ENCODE measurements at places on chromosomes 12 and 14.
A peak's percentile ranks its signal among the peaks of the same experiment; 100 is the strongest.

DNA sequence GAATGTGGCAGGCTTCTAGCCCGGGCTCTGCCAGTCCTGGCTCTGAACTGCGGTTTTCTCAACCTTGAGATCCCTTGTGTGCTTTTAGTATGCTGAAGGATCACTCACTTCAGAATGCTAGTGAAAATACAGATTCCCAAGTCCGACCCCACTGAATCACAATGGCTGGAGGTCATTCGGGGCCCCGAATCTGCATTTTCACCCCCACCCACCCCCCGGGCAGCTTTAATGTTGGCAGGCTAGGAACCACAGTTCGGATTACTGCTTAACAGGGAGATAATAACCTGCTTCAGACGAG lies 573 bp upstream of the SUSD6 start:
- DNase-seq = no peak

GRCh38 chr14:82134411-82134810 lies 600.8 kb upstream of the SEL1L start:
- no peak for DNase-seq

- no peak for DNase-seq
Measured at GRCh38 chr12:26646571-26646970, 186.4 kb downstream of the ITPR2 start.

- DNase-seq = no peak
Measured at GRCh38 chr12:87801860-87802720, 227.1 kb downstream of the C12orf50 start.

DNA sequence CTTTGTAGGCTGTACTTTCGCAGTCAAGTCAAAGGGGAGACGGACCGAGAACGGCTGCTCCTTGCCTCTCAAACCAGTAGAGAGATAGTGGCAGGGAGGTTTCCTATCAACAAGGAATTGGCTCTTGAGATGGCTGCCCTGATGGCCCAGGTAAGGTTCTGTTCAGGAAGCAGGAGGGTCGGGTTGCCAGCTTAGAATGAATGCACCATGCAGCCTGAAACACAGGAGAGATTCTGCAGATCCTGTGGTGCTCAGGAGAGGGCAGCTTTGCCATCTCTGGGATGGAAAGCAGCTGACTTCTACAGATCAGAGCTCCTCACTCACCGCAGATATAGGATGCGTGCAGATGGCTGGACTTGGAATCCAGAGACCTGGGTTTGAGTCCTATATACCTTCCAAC lies 18.0 kb downstream of the PIGH start:
- DNase-seq = no peak

DNA sequence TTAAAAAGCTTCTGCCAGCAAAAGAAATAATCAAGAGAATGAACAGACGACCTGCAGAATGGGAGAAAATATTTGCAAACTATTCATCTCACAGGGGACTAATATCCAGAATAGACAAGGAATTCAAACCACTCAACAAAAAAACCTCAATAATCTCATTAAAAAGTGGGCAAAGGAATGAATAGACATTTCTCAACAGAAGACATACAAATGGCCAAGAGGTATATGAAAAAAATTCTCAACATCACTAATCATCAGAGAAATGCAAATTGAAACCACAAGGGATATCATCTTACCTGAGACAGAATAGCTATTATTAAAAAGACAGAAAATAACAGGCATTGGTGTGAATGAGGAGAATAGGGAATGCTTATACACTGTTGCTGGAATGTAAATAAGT lies 270.0 kb downstream of the DACT1 start:
- DNase-seq = no peak

- peak; percentile 61 for DNase-seq
Measured at GRCh38 chr12:10361084-10361483, 28.8 kb downstream of the KLRK1 start.

- no peak for DNase-seq
Measured at GRCh38 chr12:16030744-16031143, 119.6 kb downstream of the DERA start.

DNA sequence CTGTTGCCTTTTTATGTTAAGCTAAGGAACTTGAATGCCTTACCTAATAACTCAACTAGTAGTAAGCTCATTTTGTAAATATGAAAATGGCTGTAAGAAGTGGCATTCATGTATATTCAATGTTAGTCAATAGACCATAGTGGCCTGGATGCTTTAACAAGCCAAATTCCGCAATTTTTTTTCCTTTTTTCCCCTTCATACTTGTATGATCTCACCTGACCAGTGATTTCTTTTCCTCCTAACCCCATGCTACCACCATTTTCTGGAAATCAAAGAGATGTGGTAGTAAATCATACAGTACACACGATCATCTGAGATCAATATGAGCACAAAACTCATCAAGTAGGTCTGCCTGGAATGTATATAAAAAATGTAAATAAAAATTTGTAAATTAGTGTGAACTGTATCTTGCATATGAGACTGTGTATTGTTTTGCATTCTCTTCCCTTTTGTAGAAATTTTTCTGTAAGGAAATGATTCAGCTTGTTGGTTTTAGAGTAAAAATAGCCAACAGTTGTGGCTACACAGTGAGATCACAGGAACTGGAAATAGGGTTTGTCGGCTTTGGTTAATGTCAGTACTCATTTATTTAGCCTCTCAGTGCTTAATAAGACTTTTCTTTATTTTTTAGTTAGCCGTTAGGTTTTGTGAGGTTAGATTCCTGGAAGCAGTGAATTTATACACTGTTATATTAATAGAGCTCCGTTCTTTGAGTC lies 62.5 kb downstream of the ETNK1 start:
- no peak for DNase-seq

- DNase-seq = no peak
Measured at GRCh38 chr14:97301931-97302559, 504.9 kb downstream of the VRK1 start.

- DNase-seq = peak; percentile 71
Measured at GRCh38 chr12:49945394-49946080, 5.0 kb upstream of the AQP2 start.

DNA sequence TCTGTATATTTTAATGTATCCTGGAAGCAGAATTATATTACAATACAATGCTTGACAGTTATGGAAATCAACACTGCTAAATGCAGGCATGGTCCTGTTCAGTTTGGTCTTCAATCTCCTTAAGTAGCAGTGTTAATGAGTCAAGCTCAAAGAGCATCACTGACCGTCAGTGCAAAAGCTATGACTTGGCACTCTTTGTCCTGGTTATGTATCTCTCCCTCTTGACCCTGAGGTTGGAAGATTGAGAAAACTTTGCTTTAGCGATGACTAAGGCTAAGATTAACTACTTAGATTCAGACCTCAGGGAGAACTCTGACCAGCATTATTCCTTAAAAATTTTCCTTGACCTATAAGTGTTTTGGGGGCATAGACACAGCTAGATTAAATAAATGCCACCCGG lies 10.9 kb downstream of the CLEC7A start:
- peak; percentile 16 for DNase-seq

GRCh38 chr12:126506426-126507182 lies 1441.4 kb downstream of the AACS start:
- no peak for DNase-seq

- no peak for DNase-seq
Measured at GRCh38 chr12:95446506-95446900, 27.4 kb upstream of the METAP2 start.

- no peak for DNase-seq
Measured at GRCh38 chr14:72452774-72453173, 441.1 kb downstream of the DPF3 start.

GRCh38 chr12:21370845-21371449 lies 1.8 kb upstream of the IAPP start:
- no peak for DNase-seq

- DNase-seq = peak; percentile 87
Measured at GRCh38 chr14:76203086-76204001, 51.6 kb downstream of the GPATCH2L start.

- DNase-seq = no peak
Measured at GRCh38 chr12:85385406-85385805, 105.4 kb downstream of the ALX1 start.

GRCh38 chr14:102686196-102686801 lies 91.0 kb upstream of the TRAF3 start:
- DNase-seq = no peak

DNA sequence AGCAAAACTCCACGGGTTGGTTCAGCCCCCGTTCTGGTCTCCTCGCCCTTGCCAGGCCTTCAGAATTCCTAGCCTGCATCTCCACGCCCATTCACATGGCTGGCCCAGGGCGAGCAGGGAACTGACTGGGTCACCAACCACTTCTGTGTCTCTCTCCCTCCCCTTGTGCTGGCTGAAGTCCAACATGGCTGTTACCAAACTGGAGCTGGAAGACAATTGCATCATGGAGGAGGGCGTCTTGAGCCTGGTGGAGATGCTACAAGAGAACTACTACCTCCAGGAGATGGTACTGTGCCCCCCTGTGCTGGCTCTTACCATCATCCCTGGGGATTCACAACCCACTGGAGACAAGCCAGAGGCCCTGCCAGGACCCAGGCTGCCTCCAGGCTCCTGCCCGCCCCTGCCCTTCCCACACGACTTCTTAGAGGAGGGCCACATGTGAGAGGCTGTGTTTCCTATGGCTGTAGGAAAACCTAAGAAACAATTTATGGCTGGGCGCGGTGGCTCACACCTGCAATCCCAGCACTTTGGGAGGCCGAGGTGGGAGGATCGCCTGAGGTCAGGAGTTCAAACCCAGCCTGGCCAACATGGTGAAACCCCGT lies 9.9 kb downstream of the LRRC74A start:
- DNase-seq = no peak

DNA sequence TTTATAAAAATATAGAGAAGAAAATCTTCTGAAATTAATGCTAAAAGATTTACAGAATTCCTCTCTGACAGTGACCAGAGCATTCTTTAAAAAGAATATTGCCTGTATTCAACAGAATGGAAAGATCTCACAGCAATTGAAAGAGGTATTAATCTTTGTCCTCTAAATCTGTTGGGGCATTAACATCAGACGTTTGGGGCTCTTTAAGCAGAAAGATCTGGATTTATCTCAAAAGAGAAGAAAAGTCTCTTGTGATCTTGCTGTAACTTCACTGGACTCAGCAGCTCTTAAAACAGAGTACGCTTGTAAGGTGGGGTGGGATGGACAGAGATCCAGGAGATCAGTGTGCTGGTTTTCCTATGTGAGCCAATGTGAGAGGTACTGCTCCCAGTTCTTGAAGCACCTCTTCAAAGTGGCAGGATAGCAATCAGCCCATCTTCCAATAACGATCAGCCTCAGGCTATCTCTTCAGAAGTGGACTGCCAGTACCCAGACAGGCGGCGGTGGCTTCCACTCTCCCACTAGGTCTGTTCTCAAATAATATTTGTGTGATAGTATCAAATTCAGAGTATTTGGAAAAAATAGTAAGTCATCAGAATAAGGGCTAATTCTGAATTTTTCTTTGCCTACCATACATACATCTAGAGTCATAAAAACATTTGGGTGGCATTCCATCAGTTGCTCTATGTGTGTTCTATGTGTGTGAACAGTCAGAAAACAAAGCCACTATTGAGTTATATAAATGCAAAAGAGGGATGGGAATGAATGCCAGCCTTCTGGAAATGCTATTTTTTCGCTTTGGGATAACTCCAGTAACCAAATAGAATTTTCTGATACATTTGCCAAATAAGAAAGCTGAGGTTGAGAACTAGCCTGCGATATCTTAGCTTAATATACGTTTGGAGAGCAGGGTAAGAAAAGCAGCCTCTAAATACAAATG lies 237.4 kb upstream of the RGS6 start:
- no peak for DNase-seq

DNA sequence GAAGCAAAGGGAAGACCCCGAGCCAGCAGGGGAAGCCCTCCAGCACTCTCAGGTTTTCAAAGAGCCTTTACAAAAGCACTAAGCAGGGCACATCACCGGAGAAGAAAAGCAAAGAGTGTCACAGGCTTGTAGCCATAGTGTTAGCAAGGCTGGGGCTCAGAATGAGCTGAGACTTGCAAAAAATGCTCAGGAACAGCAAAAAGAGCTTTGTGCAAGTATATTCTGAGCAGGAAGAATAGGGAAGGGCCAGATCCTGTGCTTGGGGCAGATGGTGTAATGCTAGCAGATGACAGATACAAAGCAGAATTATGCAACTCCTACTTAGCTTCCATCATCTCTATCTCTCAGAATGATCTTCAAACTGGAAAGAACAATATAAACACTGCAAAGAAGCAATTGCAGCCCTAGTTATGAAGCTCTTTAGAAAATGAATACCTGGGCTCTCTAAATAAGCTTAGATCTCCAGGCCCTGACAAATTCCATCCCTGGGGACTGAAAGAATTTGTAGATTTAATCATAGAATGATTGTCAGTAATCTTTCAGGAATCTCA lies 23.7 kb upstream of the PARP11 start:
- no peak for DNase-seq

- no peak for DNase-seq
Measured at GRCh38 chr12:54352022-54352531, 12.2 kb downstream of the GPR84 start.

DNA sequence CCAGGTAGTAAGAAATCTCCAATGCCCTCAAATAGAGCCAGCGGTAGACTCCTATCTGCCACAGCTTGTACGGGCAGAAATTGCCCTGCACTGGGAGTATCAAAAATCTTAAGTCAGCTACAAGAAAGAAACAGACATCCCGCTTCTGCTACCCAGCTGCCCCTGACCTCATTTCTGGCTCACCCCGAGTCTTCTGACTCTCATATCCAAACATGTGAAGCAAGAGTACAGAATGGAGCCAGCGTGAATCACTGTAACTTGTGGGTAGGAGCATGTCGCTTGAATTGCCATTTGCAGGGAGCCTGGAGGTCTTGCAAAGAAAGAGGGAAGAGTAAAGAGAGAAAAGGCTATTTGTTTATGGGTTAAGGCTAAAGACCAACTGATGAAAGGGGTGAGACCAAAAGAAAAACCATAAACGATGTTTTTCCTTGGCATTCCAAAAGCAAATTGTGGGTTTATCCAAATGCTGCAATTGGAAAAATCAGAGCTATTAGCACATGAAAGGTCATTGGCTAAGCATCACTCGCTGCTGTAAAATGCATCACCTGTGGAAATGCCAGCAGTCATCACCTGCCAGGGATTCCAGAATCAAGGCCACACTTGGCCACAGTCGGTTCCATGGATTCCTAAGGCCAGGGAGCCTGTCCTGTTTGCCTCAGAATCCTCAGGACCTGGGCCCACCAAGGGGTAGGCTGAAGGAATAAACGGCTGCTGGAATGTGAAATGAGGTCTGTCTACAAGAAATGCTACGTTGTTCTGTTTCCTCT lies 86.6 kb downstream of the FOXN3 start:
- no peak for DNase-seq

DNA sequence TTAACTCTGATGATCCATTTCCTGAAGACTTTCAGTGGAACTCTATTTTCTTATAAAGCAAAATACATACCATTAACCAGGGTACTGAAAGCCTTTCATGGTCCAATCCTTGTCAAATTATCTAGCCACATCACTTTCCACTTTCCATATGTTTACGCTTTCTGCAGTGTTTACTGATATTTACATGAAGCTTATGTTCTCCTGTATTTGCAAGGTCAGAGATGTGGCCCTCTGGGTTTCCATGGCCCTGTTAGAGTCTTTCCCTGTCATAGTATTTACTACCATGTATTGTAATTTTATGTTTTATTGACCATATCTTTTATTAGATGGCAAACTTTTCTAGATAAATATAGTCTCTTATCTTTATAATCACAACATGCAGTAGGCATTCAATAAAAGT lies 23.5 kb upstream of the IGF1 start:
- DNase-seq = no peak

Data from Caki2 (cell line).